ENCODE measurements at places on chromosomes 2 and 18.

GRCh38 chr2:192030289-192030688, 164.4 kb downstream of the TMEFF2 start:
- DNase-seq: no peak

GRCh38 chr2:224059178-224059577, 20.1 kb upstream of the SERPINE2 start:
- DNase-seq: no peak

- no peak for DNase-seq
These were observed 206.3 kb upstream of the SALL3 start for GRCh38 chr18:78773303-78773755.

DNA sequence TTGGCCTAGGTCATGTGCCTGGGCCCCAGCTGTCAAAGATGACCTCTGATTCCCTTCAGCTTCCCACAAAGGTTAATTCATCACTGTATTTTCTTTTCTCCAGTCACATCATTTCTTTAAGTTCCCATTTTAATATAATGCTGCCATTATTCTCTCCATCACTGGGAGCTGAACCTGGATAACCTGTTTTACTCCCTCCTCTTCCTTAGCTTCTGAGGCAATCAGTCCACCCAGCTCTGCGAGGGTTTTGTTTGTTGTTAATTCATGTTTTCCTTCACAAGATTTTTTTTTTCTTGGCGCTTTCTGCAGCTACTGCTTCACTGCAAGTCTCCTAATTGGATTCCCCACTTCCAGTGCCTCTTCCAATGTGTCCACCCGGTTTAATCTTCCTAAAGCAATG, 5.1 kb upstream of the EML4 start:
- no peak for DNase-seq

DNA sequence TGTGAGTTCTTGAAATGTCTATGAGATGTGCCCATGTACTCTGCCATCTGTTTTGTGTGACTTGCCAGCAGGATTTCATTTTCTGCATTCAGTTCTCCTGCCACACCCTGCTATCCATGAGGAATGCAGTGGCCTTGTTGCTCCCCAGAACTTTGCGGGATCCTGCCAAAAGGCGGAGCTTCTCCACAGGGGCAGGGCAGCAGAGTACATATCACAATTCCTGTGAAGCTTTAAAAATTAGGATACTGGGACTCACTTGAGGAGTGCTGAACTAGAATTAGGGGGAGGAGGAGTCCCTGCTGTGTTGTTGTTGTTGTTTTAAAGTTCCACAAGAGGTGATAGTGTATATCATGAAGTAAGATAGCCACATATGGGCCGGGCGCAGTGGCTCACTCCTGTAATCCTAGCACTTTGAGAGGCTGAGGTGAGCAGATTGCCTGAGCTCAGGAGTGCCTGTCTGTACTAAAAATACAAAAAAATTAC, 76.4 kb downstream of the TANC1 start:
- DNase-seq: no peak

DNA sequence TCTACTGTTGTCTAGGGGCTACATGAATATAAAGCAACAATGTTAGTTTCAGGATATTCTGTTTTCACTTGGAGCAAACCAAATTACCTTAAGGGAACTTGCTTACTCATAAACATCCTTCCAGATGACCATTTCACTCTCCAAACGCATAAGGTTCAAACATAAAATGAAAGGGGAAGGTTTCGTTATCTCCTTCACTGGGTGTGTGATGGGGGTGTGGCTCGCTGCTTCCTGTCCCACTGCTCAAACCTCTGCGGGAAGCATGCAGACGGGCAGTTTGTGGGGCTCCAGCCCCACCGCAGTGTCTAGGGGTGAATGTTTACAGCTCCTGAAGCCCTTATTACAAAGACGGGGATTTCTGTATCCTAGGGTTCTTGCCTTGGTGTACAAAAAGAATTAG, 1310.9 kb upstream of the TMEFF2 start:
- DNase-seq: no peak

DNA sequence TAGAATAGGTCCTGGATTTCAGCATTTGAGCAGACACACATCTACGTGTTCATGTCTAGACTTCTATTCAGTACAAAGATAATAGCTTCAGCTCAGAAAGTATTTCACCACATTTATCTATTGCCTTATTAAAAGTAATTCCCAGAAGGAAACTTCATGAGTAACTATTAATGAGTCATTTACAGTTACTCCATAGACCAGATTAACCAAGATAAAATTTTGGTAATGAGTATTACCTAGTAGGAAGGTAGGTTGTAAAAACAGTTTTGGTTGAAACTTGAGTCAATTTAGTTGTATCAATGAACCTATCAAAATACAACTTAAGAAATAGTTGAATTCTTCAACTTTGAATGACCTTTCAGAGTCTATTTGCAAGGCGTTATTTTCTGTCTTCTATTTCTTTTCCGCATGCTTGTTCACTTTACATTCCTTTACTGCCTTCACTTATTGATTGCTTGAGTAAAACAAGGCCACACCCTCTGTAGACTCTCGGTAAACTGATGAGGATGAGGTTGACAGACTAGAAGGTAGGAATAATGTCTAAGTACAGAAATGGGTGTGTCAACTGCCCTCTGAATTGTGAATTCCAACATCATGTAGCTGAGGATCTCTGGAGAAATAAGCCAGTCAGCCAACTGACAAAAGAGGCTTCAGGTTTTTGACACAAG, 1165.6 kb upstream of the ZEB2 start:
- DNase-seq: no peak

GRCh38 chr18:10261344-10262276, 192.8 kb upstream of the APCDD1 start:
- no peak for DNase-seq

- no peak for DNase-seq
These were observed 8.8 kb upstream of the PRLH start for GRCh38 chr2:237557633-237558015.

All from gastrocnemius medialis (tissue), 4 donors.